Activated naive CD4-positive, alpha-beta T cell treated with anti-CD3 and anti-CD28 coated beads, Interleukin-2, amount 10 ng/mL, durations not matched to agents 7 days and 5 days (primary cell): ENCODE measurements at places on chromosomes 2 and 18.

GRCh38 chr18:78458356-78458755 is 521.3 kb upstream of the SALL3 start:
- H3K4me1 ChIP-seq, result no peaks in the 10 kb centered on the region
- no peak overlapping the region for H3K4me3 ChIP-seq
- DNase-seq, result no peak
- H3K36me3 ChIP-seq, result no peaks in the 10 kb centered on the region
- H3K27me3 ChIP-seq, result no peaks in the 10 kb centered on the region

DNA sequence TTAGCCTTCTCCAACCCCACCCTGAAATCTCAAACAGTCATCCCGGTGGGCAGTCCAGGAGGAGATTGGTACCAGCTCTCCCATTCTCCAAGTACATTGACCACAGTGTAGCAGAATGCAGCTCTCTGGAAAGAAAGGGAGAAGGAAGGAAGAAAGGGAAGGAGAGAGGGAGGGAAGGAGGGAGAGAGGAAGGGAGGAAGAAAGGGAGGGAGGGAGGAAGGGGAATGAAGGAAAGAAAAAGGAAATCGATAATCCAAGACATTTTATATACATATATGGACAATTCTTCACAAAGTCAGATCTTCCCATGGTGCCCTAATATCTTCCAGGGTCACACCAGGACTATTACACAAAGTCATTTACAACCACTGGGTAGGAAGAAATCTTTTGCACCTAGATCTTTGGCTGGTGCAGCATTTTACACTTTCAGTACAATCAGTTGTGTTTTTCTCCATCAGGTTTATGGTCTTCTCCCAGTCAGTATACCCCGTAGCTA is 58.8 kb downstream of the ARHGEF33 start:
- H3K4me3 ChIP-seq, result no peak overlapping the region
- peaks cover 8% of the 10 kb centered on the region for H3K27me3 ChIP-seq
- no peak for DNase-seq

DNA sequence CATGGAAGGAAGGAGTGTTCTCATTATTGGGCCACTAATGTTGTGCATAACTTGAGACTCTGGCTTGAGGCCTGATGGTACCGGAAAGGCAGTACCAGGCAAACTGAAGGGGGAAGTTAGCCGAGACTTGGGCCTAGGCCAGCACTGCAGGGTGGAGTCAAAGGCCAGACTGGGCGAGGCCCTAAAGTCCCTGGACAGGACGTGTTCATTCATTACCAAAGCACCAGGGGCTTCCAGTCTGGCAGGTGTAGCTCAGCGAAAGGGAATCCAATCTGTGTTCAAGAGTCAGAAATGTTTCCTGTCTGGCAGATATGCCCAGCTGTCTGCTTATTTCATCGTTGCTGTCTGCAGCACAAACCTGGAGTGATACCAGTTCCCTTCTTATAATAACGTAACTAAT is 4.7 kb upstream of the ITSN2 start:
- peaks cover 7% of the 10 kb centered on the region for H3K4me1 ChIP-seq
- H3K4me3 ChIP-seq, result no peak overlapping the region
- H3K36me3 ChIP-seq, result peaks cover 1% of the 10 kb centered on the region
- DNase-seq, result no peak
- H3K27ac ChIP-seq, result no peak overlapping the region

GRCh38 chr2:198628596-198628995 is 824.2 kb downstream of the PLCL1 start:
- H3K4me3 ChIP-seq, result no peak overlapping the region
- no peaks in the 10 kb centered on the region for H3K36me3 ChIP-seq
- H3K27me3 ChIP-seq, result no peaks in the 10 kb centered on the region
- H3K4me1 ChIP-seq, result no peaks in the 10 kb centered on the region
- H3K27ac ChIP-seq, result no peak overlapping the region

GRCh38 chr18:70250781-70251180 is 38.1 kb upstream of the SOCS6 start:
- H3K27me3 ChIP-seq, result peaks cover 3% of the 10 kb centered on the region
- H3K4me3 ChIP-seq, result no peak overlapping the region
- H3K27ac ChIP-seq, result no peak overlapping the region
- H3K4me1 ChIP-seq, result no peaks in the 10 kb centered on the region
- no peaks in the 10 kb centered on the region for H3K36me3 ChIP-seq

GRCh38 chr18:21386523-21387240 is 144.7 kb downstream of the GREB1L start:
- H3K27ac ChIP-seq, result no peak overlapping the region
- H3K4me1 ChIP-seq, result no peaks in the 10 kb centered on the region
- DNase-seq, result no peak
- no peaks in the 10 kb centered on the region for H3K36me3 ChIP-seq
- no peak overlapping the region for H3K4me3 ChIP-seq
- peaks cover under 1% of the 10 kb centered on the region for H3K27me3 ChIP-seq

GRCh38 chr18:23853448-23854195 is 160.9 kb upstream of the TTC39C start:
- no peak overlapping the region for H3K4me3 ChIP-seq
- DNase-seq, result no peak
- no peak overlapping the region for H3K27ac ChIP-seq
- H3K27me3 ChIP-seq, result peaks cover 30% of the 10 kb centered on the region
- H3K4me1 ChIP-seq, result peaks cover 12% of the 10 kb centered on the region
- no peaks in the 10 kb centered on the region for H3K36me3 ChIP-seq

- no peak overlapping the region for H3K4me3 ChIP-seq
- H3K4me1 ChIP-seq, result peaks cover 39% of the 10 kb centered on the region
- no peaks in the 10 kb centered on the region for H3K27me3 ChIP-seq
These were observed 4.3 kb downstream of the AGPS start for GRCh38 chr2:177396703-177397460.

DNA sequence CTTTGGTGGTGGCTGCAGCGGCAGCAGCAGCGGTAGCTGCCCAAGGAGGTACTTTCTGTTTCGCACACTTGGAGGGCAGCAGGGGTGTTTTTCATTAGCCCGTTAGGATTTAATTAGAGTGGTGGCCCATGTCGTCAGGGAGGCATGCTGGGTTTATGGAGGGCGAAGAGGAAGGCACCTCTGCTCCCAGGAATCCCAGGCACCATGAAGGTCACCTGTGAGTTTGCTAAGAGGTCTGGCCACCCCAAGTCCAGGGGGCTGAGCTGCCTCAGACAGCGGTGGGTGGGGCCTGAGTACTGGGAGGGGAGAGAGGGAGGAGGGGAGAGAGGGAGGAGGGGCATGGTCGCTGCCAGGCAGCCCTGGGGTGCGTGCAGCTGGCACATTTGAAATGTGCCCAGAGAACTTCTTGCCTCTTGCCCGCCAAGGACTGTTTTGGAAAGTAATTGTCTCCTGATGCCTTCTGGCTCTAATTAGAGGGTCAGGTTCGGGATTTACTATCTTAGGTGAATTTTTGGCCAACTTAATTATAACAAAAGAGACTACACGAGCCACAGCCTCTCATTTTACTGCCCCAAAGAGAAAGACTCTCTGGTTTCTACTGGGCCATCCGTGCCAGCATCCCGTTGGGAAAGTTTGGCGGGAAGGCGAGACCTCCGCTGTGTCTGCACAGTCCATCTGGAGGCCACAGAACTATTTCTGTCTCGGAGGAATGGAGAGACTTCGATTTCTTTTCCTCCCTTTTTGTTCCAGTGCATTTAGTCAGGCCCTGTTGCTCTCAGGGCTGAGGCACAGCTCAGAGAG is 62.0 kb downstream of the GLI2 start:
- no peaks in the 10 kb centered on the region for H3K4me1 ChIP-seq
- no peak overlapping the region for H3K27ac ChIP-seq
- no peak overlapping the region for H3K4me3 ChIP-seq
- no peak for DNase-seq
- no peaks in the 10 kb centered on the region for H3K36me3 ChIP-seq
- H3K27me3 ChIP-seq, result no peaks in the 10 kb centered on the region

DNA sequence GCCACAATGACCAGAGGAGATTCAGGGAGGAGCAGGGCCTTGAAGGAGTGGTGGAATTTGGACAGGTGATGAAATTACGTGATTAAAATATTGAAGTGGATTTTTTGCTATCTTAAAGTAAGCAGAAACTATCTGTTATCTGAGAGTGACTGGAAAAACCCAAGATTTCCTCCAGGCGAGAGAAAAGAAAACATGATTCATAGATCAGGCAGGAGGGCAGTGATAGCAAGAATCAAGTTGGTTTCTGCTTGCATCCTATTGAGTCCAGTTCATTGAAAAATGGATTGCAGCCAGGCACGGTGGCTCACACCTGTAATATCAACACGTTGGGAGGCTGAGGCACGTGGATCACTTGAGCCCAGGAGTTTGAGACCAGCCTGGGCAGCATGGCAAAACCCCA is 127.8 kb downstream of the NXPH2 start:
- no peaks in the 10 kb centered on the region for H3K27me3 ChIP-seq
- no peaks in the 10 kb centered on the region for H3K4me1 ChIP-seq
- H3K36me3 ChIP-seq, result no peaks in the 10 kb centered on the region
- H3K4me3 ChIP-seq, result no peak overlapping the region
- no peak for DNase-seq

- no peak overlapping the region for H3K4me3 ChIP-seq
- no peak overlapping the region for H3K27ac ChIP-seq
- H3K4me1 ChIP-seq, result no peaks in the 10 kb centered on the region
- no peaks in the 10 kb centered on the region for H3K27me3 ChIP-seq
These were observed 16.0 kb upstream of the RGPD4 start for GRCh38 chr2:107810734-107811133.

GRCh38 chr2:113263546-113263945 is 15.2 kb downstream of the PAX8 start:
- peaks cover 11% of the 10 kb centered on the region for H3K4me1 ChIP-seq
- H3K36me3 ChIP-seq, result peaks cover 13% of the 10 kb centered on the region
- H3K27me3 ChIP-seq, result peaks cover 33% of the 10 kb centered on the region
- no peak overlapping the region for H3K27ac ChIP-seq

GRCh38 chr18:75154259-75154658 is 54.7 kb downstream of the PTGR3 start:
- no peaks in the 10 kb centered on the region for H3K36me3 ChIP-seq
- no peak overlapping the region for H3K27ac ChIP-seq
- peaks cover 7% of the 10 kb centered on the region for H3K27me3 ChIP-seq
- no peak overlapping the region for H3K4me3 ChIP-seq

DNA sequence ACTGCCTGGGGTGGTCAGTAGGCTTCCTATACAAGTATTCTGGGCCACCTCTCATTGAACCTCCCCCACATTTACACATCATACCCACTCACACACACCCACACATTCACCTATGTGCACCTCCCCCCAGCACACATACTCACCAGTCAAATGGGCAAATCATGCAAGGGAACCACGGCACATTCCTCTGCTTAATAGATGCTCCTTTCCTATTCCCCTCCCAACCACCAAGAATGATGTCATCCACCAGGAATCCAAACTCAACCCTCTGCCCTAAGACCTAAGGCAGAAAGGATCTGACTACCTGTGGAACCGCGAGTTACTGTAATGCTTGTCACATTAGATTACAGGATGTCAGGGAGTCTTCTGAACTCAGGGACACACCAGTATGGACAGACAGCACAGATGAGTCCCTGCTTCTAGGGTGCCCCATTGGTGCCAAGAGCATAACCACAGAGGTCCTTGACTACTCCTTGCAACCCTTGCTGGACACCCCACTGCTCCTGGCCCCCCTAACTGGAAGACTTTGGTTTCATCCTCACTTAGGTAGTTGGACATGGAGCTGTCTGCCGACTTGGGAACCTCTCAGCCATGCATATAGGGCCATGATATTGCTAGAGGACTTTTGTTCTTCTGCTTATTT is 21.5 kb upstream of the CAB39 start:
- no peak overlapping the region for H3K4me3 ChIP-seq
- peaks cover 3% of the 10 kb centered on the region for H3K36me3 ChIP-seq
- no peak overlapping the region for H3K27ac ChIP-seq
- peaks cover 5% of the 10 kb centered on the region for H3K27me3 ChIP-seq
- peaks cover 20% of the 10 kb centered on the region for H3K4me1 ChIP-seq
- DNase-seq, result no peak

- H3K27ac ChIP-seq, result no peak overlapping the region
- peaks cover 4% of the 10 kb centered on the region for H3K27me3 ChIP-seq
- H3K36me3 ChIP-seq, result no peaks in the 10 kb centered on the region
- no peak overlapping the region for H3K4me3 ChIP-seq
- H3K4me1 ChIP-seq, result peaks cover 57% of the 10 kb centered on the region
These were observed 270.3 kb downstream of the NEDD4L start for GRCh38 chr18:58314284-58314683.

GRCh38 chr2:159080641-159081040 is 112.2 kb downstream of the TANC1 start:
- no peaks in the 10 kb centered on the region for H3K4me1 ChIP-seq
- H3K4me3 ChIP-seq, result no peak overlapping the region
- H3K36me3 ChIP-seq, result no peaks in the 10 kb centered on the region
- DNase-seq, result no peak
- H3K27me3 ChIP-seq, result peaks cover 3% of the 10 kb centered on the region

DNA sequence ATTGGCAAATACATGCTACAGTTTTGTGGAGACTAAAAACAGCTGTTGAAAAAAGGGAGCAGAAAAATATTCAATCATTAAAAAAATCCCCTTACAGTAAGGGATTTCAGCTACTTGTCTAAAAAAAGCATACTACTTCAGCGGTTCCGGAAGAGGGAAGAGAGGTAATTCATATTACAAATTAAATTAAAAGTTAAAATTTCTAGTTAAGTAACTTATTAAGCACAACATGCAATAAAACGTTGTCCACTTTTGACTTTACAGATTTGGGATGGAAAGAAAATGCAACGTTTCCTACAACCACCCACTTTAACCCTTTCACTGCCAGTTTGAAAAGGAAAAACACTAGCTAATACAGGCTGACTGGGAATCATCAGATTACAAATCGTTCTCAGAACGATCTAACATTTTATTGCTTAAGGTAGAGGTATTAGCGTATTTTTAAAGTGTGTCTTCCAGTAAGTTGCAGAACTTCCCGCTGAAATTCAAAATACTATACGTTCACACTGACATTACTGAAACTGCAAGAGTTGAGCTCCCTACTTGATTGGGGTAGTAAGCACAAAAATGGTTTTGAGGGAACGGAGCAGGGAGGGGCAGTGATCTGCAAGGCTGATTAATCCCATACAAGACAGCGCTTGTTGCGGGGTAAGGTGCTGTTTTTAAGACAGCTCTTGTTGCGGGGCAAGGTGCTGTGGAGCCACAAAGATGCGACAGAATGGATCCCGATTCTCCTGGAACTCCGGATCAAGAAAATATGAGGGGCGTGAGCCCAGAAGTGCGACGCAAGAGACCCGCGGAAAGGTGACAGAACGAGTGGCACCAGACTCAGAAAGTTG is 743 bp downstream of the HADHA start:
- DNase-seq, result no peak
- no peaks in the 10 kb centered on the region for H3K27me3 ChIP-seq
- H3K4me3 ChIP-seq, result peak overlapping the region; percentile 96

DNA sequence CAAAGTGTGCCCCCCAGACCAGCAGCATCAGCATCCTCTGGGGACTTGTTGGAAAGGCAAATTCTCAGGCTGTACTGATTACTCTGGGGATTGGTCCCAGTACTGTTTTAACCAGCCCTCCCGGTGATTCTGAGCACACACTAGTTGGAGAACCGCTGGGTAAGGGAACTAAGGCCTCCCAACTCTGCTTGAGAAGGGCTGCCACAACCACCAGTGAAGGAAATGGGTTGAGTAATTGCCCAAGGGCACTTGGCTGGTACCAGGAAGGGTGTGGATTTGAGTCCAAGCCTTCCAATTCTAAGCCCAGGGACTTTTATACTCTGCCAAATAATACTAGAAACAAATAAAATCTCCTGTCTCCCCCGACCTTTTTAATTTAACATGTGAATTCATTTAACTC is 219.9 kb downstream of the SETBP1 start:
- no peak overlapping the region for H3K27ac ChIP-seq
- no peaks in the 10 kb centered on the region for H3K36me3 ChIP-seq
- H3K4me1 ChIP-seq, result peaks cover 3% of the 10 kb centered on the region

- H3K4me3 ChIP-seq, result no peak overlapping the region
- no peak overlapping the region for H3K27ac ChIP-seq
- no peak for DNase-seq
- no peaks in the 10 kb centered on the region for H3K36me3 ChIP-seq
- H3K4me1 ChIP-seq, result peaks cover 18% of the 10 kb centered on the region
These were observed 8.2 kb upstream of the RMP24 start for GRCh38 chr18:35964319-35964718.
